ENCODE measurements at places on chromosomes 12 and 14.

- DNase-seq = no peak
Measured at GRCh38 chr14:102998393-102998792, 59.0 kb downstream of the CDC42BPB start.

GRCh38 chr12:122878780-122879612 lies 16.9 kb downstream of the VPS37B start:
- DNase-seq = no peak

GRCh38 chr14:54807428-54807827 lies 95.2 kb downstream of the GCH1 start:
- no peak for DNase-seq

DNA sequence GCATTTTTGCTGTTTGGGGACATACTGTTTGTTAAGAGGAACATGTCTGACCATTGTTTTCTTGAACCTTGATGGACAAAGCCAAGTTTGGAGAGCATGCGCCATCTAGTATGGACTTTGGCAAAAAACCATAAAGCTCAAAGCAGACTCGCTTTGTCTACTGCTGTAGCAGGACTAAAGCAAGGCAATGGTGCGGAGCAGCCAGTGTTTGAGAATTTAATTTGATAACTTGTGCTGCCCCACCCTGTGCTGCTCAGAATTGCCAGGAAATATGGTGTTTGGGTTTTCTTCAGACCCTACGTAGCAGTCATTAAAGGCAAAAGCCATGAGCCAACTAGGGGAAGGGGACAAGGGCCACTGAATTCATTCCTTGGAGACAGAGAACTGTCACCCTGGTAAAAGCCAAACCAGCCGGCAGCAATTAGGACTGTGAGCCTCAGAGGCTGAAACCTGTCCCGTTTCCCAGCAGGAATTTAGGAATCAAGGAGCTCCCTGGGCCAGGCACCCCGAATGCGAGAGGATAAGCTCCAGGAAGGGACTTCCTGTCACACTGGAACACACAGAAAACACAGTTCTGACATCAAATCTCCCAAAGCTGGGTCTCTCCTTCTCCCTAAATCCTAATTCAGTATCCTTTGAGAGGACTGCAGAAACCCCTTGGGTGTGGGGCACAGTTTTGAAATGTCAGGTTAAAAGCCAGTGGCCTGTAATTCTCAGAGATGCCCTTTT lies 1.1 kb downstream of the AVIL start:
- no peak for DNase-seq

GRCh38 chr12:69415471-69416275 lies 54.5 kb upstream of the FRS2 start:
- DNase-seq = no peak

- DNase-seq = no peak
Measured at GRCh38 chr12:15664491-15664890, 124.7 kb downstream of the EPS8 start.

DNA sequence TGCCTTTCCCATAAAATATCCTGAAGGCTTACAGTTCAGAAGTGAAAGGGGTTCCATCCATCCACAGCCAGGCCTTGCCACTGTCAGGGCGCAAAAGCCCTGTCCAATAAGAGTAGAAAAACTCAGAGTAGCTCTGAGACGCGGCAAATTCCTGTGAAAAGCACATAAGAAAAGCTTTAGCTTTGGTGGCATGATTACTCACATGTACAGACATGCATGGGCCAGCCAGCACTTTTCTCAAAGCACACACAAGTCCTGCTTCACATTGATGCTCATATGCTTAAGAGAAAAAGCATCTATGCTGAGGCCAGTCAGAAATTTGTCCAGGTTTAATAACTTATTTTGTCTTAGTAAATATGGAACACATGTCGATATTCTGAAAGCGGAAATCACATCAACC lies 25.5 kb downstream of the CLEC1A start:
- no peak for DNase-seq

DNA sequence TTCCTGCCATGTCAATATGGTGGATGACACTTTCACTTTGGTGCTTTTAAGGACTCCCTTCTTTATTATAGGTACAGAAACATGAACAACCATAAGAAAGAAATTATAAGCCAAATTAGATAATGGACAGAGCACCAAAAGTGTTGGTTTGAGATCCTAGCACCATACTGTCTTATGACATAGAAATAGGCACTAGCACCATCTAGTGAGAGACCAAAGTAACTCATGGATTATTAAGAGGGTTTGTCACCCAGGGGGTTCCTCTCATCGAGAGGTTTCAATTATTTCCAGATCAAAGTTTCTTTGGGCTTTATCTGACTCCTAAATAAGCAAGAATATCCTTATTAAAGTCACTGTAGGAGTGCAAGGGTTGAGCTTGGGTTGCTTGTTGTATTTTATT lies 153.0 kb upstream of the DIO2 start:
- DNase-seq = no peak

GRCh38 chr12:114888928-114889584 lies 205.1 kb upstream of the TBX3 start:
- DNase-seq = no peak

- no peak for DNase-seq
Measured at GRCh38 chr12:11705010-11705409, 55.5 kb downstream of the ETV6 start.

DNA sequence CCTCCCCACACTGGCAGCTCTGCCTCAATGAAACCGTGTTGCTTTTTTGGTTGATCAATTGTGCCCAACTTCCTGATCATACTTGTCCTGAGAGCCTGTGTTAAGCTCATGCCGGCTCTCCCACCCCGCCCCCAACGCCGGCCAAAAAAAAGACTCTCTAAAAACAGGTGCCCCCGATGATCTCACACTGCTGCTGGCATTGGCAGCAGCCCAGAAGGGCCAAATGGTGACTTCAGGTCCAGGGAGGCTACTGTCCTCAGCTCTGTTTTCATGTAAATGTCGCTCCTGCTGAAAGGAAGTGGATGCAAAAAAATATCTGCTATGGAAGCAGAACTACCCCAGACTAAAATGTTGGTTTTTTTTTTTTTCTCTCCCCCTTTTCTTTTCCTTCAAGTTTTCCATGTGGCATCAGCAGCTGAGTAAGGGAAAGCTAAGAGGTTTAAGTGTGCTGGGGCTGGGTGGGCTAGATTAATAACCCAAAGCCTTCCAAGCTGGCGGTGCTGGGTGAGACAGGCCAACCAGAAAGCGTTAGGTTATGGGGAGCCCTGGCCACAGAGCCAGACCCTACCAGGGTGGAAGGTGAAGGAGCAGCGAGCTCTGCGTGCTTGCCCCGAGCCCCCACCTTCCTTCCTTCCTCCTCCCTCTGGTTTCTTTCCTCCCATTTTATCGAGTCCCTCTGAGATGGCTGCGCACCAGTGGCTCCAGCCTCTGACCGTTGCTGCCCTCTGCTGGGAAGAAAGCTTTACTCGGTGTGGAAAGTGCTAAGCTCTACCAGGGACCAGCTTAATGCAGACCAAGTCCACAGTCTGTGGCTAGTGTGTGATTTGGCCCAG lies 396.1 kb downstream of the NRXN3 start:
- DNase-seq = no peak

DNA sequence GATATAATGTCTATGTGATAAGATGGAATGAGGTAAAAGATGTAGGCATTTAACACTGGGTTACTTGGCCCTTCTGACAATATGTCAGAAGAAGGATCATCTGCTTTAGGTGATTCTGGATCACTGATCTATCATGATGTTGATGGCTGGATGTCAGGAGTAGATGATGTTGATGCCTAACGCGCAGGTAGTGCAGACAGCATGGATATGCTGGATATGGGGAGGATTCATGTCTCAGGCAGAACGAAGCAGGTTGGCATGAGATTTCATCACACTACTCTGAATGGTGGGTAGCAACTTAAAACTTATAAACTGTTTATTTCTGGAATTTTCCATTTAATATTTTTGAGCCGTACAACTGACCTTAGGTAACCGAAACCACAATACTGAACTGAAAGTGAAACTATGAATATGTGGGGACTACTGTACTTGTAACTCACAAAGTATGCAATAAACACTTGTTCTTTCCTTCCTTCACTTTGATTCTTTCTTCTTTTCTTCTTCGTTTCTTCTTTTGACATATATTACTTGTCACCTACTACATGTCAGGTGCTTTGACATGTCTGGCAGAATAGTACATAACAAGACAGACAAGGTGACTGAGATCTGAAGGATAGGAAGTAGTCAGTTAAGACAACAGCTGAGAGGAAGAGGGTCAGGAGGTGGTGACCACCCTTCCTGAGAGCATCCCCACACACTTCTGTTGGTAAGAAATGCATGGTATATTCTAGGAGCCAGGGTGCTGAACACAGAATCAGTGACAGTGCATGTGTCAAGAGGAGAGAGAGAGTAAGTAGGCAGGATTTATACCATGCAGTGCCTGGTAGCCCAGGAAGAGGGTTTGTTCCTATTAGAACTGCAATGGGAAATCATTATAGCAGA lies 238.8 kb downstream of the PPFIA2 start:
- no peak for DNase-seq

DNA sequence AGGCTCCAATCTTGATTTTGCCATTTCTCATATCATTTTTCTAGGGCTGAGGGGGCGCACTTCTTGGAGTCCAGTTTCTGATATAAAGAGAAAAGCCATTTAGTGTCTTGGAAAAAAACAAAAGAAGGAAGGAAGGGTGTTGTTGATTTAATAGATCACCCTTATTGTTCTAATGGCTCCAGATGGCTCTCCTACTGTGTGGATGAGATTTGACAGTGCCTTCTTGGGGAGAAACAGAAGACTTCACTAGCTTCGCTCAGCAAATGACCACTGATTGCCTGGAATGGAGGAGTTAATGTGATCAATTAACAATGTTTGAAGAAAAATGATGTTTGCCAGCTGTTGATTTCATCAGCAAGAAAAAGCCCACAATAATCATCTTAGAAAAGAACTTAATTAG lies 216.2 kb downstream of the APAF1 start:
- no peak for DNase-seq

GRCh38 chr12:3164454-3165077 lies 87.4 kb downstream of the TSPAN9 start:
- no peak for DNase-seq
